ENCODE measurements at places on chromosomes 1 and 21. TPM values are rescaled to one million over a fixed set of nuclear protein-coding genes. Genes with fewer than 3 reads are reported as not detected.

Gene SV2A
- total RNA-seq = 1.7 TPM

Gene CHRM3
- total RNA-seq = not detected

Gene TP73
- under 0.01 TPM for total RNA-seq

Gene TMPRSS15
- total RNA-seq = not detected

- no peak for DNase-seq
These were observed 20.2 kb upstream of the OTUD3 start for GRCh38 chr1:19861842-19862530.

Gene ELAVL4
- total RNA-seq = not detected

Gene CSF3R
- 0.15 TPM for total RNA-seq

DNA sequence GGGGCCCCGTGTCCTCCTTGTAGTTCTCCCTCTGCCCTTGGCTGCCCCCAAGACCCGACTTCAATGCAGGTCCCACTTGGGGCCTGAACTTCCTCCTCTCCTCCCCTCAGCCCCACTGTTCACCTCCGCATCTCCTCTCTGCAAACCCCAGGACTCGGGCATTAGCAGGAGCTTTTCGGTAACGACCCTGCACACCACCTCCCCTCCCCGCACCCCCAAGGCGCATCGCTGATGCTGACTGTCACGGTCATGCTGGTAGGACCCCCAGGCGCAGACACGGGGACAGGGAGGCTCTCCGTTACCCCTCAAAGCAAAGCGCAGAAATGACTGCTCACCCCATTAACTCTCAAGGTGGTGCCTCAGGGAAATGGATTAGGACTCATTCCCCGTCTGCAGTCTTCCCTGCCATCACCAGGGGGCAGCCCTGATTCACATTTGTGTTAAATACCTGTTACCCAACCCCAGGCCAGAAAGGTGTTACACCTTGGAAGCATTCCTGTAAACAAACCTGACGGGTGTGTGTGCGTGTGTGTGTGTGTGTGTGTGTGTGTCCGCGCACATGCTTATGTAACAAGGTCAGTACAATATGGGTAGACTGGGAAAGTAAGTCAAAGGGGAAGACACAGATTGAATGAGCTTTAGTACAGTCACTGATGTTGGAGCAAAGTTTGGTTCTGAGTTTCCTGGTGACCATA lies 6.4 kb upstream of the GUCA2B start:
- peak; percentile 66 for DNase-seq

GRCh38 chr1:98288494-98288893 lies 367.7 kb upstream of the DPYD start:
- no peak for DNase-seq

DNA sequence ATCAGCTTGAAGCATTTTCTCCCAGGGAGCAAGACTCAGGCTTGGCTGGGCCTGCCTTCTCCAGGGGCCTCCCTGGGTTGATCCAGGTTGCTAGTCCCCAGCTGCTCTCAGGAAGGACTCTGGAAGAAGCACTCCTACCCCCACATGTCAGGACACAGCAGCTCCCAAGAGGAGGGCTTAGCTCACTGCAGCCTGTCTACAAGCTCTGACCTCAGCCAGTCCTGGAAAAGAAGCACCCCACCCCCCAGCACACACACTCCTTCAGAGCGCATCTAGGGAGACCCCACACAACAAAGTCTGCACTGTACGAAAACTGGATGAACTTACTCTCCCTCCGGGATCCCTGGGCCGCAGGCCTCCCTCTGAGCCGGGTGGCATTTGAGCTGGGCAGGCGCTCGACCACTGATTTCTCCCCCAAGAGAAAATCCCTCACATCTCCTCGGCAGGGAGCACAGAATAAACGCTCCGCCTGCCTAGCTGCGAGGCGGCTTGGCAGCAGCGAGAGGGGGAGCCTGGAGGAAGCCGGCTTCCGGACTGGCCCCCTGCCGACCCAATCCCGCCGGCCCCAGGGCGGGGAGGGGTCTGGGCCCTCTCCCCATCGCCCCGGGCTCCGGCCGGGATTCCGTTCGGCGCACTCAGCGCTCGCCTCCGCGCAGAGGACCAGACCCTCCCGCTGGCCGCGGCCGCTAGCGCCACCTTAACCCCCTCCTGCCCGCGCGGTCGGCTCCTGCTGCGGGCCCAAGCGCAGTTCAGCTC lies at the start of gene KCNA2:
Gene KCNA2 (minus strand): TSS at position 458 of the 756 bp plus-strand sequence. CDS start 1,576 bp downstream, outside the sequence.
- DNase-seq = no peak

- DNase-seq = no peak
These were observed 188.6 kb downstream of the GREM2 start for GRCh38 chr1:240423246-240423924.

- DNase-seq = no peak
These were observed 56.0 kb upstream of the ABCG1 start for GRCh38 chr21:42162831-42163510.

GRCh38 chr1:41902159-41902577 lies 16.6 kb downstream of the HIVEP3 start:
- peak; percentile 71 for DNase-seq

GRCh38 chr1:205961405-205961804 lies 18.1 kb upstream of the SLC26A9 start:
- peak; percentile 49 for DNase-seq

- no peak for DNase-seq
These were observed 49.9 kb upstream of the A3GALT2 start for GRCh38 chr1:33370827-33371226.

GRCh38 chr1:55623311-55623710 lies 408.1 kb upstream of the USP24 start:
- DNase-seq = no peak

GRCh38 chr1:1430992-1431844 lies 4.3 kb upstream of the VWA1 start:
- no peak for DNase-seq

Gene TMEM52
- 0.35 TPM for total RNA-seq

DNA sequence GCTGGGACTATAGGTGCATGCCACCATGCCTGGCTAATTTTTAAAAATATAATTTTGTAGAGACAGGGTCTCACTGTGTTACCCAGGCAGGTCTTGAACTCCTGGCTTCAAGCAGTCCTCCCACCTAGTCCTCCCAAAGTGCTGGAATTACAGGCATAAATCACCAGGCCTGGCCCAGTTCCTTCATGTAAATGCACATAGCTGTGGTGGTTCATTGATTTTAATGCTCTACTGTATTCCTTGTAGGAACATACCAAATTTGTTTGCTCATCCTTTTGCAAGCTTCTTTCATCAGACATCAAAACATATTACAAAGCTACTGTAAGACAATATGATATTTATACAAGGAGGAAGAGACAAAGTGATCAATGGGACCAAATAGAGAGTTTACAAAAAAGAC lies 237.5 kb upstream of the ESRRG start:
- peak; percentile 13 for DNase-seq

Gene TMEM63A
- total RNA-seq = 6.9 TPM

Gene RNASEL
- total RNA-seq = 16.0 TPM

- no peak for DNase-seq
These were observed at the start of gene KIRREL1 for GRCh38 chr1:157993147-157993917. Gene KIRREL1, plus strand, starts transcription at chr1:157993645. Its CDS starts 32 bp downstream, at chr1:157993677.

GRCh38 chr21:33642896-33643657 lies 776 bp downstream of the ITSN1 start:
- DNase-seq = no peak

Gene REN
- total RNA-seq = not detected

Gene MAEL
- 0.65 TPM for total RNA-seq

DNA sequence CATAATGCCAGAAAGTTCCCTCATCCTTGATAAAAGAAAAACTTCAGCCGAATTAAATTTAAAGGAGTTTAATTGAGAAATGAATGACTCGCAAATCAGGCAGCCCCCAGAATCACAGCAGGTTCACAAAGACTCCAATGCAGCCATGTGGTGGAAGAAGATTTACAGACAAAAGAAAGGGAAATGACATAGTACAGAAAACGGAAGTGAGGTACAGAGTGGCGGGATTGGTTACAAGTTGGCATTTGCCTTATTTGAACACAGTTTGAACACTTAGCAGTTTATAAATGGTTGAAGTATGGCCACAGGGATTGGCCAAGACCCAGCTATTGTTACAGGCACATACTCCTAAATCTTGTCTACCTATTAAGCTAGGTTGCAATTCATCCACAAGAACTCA lies 46.6 kb downstream of the HIVEP3 start:
- DNase-seq = no peak

Gene OR2T29
- not detected for total RNA-seq

DNA sequence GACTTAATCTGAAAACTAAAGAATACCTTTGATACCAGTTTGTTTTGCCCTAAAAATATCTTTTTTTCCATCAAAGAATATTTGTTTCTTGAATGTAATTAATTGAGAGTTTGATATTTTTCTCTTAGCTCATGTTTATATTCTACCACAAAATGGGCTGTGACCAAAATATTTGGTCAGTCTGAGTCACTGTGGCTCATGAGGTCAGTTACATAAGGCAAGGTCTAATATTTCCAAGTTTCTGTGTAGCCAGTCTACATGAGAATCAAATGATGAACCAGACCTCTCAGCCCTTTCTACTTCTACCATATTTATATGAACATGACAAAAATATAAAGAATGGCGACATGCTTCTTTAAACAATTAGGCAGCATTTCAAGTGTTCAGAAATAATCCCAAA lies 83.0 kb upstream of the IVNS1ABP start:
- DNase-seq = peak; percentile 48

DNA sequence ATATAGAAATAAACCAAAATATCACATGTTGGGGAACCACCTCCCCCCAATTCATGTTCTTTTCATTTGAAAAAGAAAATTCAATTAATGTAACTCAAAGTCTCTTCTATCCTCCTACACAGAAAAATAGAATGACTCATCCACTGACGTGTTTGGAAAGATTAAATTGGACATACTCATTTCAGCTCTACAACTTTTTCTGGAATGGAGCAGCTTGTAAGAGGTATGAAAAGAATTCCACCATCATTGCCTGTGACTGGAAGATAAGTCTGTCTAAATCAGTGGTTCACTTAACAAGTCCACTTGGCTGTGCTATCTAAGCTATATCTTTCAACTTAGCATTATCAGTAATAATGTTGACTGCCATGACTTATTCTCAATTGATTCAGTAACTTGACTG lies 702.3 kb downstream of the BRINP3 start:
- peak; percentile 62 for DNase-seq

Gene SLC6A17
- 0.35 TPM for total RNA-seq

Gene CNKSR1
- 6.4 TPM for total RNA-seq

- DNase-seq = peak; percentile 86
These were observed 24.8 kb downstream of the RNF19B start for GRCh38 chr1:32939655-32940371.

DNA sequence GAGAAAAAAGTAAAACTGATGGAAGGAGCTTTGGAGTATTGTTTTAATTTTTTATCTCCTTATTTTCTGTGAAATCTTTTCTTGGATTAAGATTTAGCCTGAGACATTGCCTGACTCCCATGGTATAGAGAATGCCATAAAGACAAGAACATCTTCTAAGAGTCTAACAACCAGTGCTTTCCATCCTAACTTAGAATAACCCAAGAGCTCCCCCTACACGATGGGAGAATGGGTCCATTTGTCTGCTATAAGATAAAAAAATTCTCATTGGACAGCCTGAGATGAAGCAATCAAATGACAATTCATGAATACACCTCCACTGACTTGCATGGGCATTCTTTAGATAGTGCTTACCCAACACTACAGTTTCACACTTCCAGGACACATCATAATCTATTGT lies 478.1 kb downstream of the TTLL7 start:
- DNase-seq = no peak

- DNase-seq = no peak
These were observed 126.5 kb downstream of the ADSS2 start for GRCh38 chr1:244325056-244325758.

Gene NUDT4B
- 11.6 TPM for total RNA-seq

- no peak for DNase-seq
These were observed 35.8 kb upstream of the PODN start for GRCh38 chr1:53026254-53026653.

Gene APCS
- not detected for total RNA-seq

- DNase-seq = peak; percentile 80
These were observed 397.6 kb downstream of the LRRIQ3 start for GRCh38 chr1:73800376-73800775.

- DNase-seq = no peak
These were observed 37.5 kb upstream of the DAB1 start for GRCh38 chr1:57461405-57461804.

DNA sequence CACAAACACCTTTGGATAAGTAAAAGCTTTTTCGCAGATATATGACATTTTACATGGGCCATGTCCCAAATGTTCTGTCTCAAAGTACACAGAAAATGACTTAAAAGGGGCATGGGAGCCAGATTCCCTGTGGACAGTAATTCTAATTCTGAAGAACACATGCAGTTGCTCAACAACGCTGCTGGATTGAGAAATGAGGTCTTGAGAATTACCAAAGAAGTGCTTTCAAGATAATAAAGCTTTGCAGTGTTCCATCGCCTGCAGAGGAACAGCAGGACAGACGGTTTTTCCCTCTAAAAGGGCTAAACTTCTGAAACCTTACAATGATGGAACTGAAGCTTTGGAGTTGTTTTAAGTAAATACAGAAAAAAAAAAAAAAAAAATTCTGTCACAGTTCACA lies 55.3 kb upstream of the HSPA13 start:
- DNase-seq = no peak

DNA sequence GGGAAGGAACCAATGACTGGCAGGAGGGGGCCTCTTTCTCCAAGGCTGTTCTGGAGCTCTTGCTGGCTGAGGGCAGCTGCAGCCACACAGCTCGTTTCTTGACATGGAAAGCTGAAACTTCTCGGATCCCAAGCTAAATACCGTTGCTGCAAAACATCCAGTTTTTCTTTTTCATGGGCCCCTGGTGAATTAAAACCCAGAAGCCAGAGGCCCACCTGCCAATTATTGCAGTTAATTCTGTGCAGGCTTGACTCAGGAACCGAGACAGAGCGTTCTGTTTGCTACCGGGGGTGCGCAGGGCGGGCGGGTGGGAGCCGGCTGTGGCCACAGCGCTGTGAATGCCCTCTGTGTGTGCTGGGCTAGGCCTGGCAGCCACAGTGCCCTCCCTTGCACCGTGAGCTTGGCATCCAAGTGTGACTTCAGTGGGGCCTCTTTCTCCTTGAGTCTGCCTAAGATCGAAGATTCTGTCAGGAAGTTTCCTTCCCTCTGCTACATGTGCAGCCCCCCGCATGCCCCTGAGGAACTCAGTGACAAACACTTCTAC lies 19.9 kb upstream of the KCNE2 start:
- no peak for DNase-seq

Gene C4BPA
- total RNA-seq = not detected

Gene ADAMTS5
- total RNA-seq = 12.5 TPM

GRCh38 chr1:232344791-232345399 lies 285.0 kb downstream of the SIPA1L2 start:
- DNase-seq = no peak

Gene TRAF5
- 19.4 TPM for total RNA-seq

Gene GBP6
- total RNA-seq = 4.7 TPM

- DNase-seq = peak; percentile 96
These were observed 145.0 kb upstream of the DUSP10 start for GRCh38 chr1:221886743-221887414.

Data from renal cortical epithelial cell (primary cell).